ENCODE measurements at places on chromosomes 5 and 9.

GRCh38 chr5:7608772-7609171 lies 212.8 kb downstream of the ADCY2 start:
- DNase-seq: no peak

DNA sequence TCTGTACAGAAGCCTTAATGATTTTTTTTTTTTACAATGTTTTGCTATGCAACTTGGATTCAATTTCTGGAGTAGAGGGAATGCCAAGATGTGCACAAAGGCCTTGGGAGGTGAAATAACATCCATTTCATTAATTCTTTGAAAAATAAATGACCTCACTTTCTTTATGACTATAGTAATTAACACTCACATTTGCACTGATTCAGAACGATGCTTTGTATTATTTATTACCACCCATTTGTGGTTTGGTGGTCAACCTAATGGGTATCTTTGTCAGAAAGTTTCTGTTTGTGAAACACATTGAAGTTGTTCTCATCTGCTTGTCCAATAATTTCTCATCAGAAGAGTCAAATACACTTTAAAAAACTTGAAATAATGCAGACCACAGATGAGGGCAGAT lies 169.3 kb downstream of the NTRK2 start:
- DNase-seq: no peak

- DNase-seq: peak; percentile 89
Measured at GRCh38 chr5:58582803-58583491, at the start of gene RAB3C. Gene RAB3C, plus strand, starts transcription at chr5:58583075. Its CDS starts 134 bp downstream, at chr5:58583209.

DNA sequence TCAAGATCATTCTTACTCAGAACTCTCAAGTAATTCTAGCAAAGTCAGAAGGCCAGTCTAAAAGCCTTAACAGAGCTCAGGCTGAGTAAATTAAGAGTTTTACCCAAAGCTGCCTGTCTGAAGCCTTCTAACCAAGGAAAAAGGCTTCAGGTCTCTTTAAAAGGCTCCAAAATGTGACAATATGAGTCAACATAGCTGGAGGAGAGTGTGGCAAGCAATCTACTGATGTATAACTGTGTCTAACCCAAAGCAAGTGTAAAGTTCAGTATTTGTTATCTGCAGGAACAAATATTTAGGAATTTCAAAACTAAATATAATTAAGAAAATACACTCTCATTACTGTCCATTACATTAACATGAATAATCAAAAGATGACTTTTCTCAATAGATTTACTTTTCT lies 11.0 kb downstream of the ZBTB5 start:
- DNase-seq: no peak

DNA sequence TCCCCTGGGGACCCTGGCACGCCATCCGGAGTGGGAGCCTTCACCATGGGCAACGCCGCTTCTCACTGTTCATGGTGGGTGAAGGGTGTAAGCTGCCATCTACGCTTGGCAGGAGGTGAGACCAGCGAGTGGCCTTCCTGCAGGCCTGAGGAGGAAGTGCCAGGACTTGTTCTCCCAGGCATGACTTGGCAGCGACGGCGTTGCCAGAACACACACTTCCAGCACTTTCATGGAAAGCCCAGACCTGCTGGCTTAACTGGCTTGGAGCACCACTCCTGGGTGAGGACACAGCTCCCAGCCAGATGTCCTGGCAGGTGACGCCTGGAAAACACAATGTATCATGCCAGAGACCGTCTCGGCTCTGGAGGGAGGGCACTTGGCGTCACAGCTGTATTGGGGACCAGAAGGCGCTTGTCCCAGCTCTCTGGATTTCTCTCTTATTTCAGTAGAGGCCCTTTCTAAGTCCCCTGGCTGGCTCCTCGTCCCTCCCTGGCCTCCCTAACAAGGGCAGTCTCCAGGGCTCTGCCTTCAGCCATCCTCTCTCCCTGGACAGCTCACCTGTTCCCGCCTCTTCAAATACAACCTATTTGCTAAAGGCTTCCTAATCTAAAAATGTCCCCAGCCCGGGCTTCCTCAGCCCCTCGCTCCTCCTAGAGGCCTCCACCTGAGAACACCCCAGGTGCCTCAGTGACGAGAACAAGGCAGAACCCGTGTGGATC lies 188.3 kb downstream of the OLFM1 start:
- DNase-seq: no peak

GRCh38 chr5:160199410-160199911 lies 29.8 kb upstream of the FABP6 start:
- no peak for DNase-seq

GRCh38 chr5:103435136-103435889 lies 127.3 kb downstream of the NUDT12 start:
- no peak for DNase-seq

DNA sequence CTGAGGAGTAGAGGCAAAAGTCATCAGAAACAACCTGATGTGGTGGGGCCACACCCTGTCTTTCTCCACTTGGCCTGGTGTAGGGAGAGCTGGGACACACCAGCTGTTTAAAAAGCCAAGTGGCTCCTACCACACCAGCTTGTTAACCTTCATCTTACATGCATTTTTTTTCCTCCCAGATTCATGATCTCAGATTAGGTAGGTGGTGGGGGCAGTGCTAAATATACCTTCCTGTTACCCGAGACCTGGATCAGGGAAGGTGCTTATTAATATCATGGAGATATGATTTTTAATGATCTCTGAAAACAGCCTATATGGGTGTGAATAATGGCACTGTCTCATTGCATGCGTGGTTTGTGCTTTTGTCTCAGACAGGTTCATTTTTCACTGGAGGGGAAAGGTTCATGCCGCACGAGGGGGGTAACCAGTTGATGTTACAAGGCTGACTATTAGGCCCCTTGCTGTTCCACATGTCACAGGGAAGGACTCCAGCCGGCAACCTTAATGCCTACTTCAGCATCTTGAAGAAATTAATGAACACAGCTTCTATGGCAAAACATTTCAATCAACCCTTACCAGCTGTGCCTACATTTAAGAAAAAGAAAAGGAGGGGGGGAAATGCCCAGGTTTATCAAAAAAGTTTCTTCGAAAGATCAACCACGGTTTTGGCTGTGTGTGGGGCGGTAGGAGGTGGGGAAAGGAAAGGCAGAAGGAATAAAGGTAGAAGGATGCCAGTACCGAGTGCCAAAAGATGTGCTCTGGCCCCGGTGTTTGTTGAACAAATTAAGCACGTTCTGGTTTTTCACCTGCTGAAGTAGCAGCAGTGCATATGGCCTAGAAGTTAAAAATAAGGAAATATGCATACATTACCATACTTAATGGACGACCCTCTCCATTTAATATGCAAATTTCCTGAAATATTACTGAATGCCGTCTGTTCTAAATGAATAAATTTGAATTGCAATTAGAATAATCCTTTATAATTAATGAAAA lies 185.4 kb downstream of the EBF1 start:
- no peak for DNase-seq

GRCh38 chr5:111993242-111993641 lies 236.2 kb upstream of the NREP start:
- DNase-seq: no peak

DNA sequence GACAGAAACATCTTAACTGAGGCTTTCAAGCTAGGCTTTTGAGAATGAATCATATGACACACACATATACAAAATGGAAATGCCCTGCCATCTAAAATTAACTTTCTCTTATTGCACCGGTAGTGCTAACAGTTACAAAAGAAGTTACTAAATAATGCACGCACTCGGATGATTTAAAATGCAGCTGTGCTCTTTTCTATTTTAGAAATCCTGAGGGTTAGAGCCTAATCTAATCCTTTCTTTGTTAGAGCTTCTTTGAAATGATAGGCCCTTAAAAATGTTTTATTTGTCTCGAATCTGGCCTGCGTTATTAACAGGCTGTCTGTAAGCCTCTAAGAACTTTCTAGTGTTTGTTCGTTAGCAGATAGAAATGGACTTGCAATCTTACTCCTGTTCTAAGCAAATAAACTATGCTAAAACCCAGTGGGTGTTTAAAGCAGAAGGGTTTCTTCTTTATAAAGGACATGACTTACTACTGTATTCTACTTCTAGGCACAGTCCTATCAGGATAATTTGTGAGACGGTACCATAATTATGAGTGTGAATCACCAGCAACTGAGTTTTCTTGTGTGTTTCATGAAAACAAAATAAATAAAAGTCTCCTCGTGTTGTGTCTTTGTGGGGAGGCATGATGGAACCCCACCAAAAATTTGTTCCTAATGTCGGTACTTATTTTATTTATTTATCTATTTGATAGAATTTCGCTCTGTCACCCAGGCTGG lies 69.2 kb upstream of the MYO10 start:
- no peak for DNase-seq

DNA sequence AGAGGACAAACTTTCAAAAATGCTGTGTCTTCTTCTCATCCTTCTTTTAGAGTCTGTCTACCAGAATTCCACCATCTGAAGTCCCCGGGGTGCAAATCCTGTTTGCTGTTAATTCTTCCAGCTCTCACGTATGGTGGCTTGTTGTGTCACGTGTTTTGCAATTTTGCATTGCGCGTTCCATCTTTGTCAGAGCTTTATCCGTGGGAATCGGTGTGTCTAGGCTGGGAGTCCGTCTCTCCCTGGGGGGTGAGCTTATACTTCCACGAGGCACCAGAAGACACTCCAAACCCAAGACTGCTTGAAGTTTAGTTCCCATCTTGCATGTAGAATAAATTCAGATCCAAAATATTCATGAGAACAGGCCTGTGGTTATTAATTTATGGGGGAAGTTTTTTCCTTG lies 6.1 kb upstream of the FIBCD1 start:
- no peak for DNase-seq

GRCh38 chr5:110031402-110032140 lies 341.8 kb downstream of the MAN2A1 start:
- DNase-seq: no peak

- peak; percentile 56 for DNase-seq
Measured at GRCh38 chr5:103389846-103390245, 131.3 kb downstream of the MACIR start.

GRCh38 chr5:124902097-124902821 lies 155.8 kb upstream of the ZNF608 start:
- no peak for DNase-seq

GRCh38 chr9:110370315-110370714 lies 32.7 kb upstream of the TXNDC8 start:
- DNase-seq: no peak

- DNase-seq: no peak
Measured at GRCh38 chr9:136036848-136037247, 58.2 kb downstream of the NACC2 start.

DNA sequence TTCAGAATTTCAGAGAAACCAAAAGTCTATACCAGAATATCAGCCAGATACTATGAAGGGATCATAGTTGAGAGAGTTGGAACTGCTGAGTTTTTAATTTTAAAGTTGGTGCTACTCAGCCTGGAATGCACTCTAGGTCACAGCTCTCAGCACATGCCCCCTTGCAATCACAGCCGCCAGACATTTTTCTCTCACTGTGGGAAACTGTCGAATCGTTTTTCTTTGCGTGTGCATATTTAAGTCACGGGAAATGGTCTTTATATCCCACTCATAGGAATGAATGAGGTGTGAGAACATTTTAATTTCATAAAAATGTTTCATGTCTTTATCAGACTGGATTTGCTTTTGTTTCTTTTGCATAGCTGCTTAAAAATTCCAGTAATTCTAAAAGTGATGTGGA lies 12.2 kb upstream of the SPDL1 start:
- no peak for DNase-seq

- DNase-seq: no peak
Measured at GRCh38 chr9:77969083-77969482, 62.5 kb downstream of the GNAQ start.

- DNase-seq: no peak
Measured at GRCh38 chr5:173498286-173498685, 118.2 kb downstream of the BOD1 start.

- no peak for DNase-seq
Measured at GRCh38 chr5:115583474-115583873, 18.8 kb downstream of the TICAM2 start.

DNA sequence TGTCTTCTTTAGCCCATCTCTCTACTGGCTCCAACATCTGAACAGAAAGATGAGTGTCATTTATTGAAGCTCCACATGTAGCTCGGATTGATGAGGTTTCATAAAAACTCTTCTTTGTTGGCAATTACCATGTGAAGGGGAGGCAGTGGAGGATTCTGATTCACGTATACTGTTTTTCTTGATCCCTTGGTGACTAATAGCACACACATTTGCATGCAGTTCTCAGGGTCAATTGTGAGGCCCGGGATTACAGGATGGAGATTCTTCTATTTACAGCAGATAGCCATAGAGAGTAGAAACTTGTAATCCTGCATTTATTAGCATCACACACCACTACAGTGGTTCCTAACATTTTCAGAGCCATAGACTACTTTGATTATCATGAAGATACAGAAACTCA lies 133.2 kb upstream of the MARCHF11 start:
- no peak for DNase-seq

All from NCI-H1092 (cell line).